DND-41 (cell line): ENCODE measurements at places on chromosomes 11 and 22.
A peak's percentile ranks its signal among the peaks of the same experiment; 100 is the strongest.

- DNase-seq: no peak
Observed at GRCh38 chr11:122138744-122139594, 23.0 kb upstream of the BLID start.

- no peak for DNase-seq
Observed at GRCh38 chr11:65928667-65929066, 9.4 kb downstream of the DRAP1 start.

DNA sequence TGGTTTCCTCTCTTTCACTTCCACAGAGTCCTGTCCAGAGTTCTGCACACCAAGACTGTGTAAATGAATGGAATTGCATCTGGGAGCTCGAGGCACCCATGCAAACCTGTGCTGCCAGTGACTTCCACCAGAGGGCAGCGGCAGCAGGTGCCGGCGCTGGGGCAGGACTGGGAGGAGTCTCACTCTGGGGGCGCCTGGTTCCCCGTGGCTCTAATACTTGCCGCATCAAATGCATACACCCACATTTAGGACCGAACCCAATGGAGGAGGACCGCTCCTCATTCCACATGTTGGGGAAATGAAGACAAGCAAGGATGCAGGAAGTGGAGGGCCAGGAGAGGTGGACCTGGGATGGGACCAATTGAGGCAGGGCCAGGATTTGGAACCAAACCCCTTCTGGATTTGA is 1.1 kb upstream of the CD6 start:
- peak; percentile 65 for DNase-seq

DNA sequence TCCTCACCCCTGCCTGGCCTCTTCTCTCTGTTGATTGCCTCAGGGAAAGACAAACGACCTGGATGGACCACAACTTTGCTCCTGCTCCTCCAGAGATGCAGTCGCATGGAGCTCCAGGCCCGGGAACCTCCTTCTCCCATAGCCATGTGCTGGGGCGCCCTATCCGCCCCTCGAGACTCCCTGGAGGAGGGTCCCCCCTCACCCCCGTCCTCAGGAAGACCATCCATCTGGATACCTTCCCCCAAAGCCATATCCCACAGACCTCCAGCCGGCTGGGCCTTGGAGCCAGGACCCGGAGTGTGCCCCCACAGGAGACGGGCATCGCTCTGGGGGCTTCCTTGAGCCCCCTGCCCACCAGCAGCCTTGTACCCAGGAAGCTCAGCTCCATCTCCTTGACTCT is 2.2 kb downstream of the SEPTIN3 start:
- DNase-seq: no peak

DNA sequence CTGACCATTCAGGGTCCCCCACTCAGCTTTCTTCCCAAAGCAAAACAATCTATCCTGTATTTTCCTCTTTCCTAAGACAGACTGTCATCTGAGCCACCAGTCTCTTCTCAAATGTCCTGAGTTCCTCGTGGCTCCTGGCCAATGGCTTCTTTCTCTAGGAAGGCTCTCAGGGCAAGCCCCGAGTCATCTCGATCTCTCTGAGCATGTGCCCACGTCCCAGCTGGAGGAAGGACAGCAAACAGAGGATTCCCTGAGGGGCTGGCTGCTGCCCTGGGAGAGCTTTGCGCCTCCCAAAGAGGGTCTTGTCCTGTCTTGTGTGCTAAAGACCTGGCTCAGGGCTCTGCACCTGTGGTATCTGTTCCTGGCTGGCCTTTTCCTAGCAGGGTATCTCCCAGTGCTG is 8.3 kb downstream of the SLC37A2 start:
- no peak for DNase-seq

GRCh38 chr11:92131289-92131865 is 93.2 kb upstream of the FAT3 start:
- no peak for DNase-seq

DNA sequence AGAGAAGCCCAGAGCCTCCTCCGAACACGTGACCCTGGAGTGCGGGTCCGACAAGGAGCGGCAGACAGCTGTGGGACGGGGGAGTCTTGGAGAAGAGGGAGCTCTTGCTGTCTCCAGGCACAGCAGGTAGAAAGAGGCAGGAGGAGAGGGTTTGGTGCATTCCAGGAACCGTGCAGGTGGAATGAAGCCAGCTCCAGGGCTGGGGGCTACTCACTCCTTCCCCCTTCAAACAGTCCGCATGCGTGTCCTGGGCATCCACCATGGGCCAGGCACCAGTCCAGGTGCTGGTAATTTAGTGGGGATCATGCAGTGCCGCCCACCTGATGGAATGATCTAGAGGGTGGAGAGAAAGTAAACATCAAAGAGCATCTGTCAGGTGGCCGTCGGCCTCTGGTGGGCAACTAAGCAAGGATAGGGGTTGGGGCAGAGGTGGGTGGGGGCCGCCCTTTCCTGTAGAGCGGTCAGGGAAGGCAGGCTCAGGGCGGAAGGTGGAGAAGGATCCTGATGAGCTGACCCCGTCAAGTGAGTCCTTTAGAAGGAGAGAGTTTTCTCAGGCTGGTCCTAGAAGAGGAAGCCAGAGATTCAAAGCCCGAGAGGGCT is 850.0 kb downstream of the TBC1D22A start:
- no peak for DNase-seq

- no peak for DNase-seq
Observed at GRCh38 chr22:23242473-23243001, 62.2 kb downstream of the BCR start.

DNA sequence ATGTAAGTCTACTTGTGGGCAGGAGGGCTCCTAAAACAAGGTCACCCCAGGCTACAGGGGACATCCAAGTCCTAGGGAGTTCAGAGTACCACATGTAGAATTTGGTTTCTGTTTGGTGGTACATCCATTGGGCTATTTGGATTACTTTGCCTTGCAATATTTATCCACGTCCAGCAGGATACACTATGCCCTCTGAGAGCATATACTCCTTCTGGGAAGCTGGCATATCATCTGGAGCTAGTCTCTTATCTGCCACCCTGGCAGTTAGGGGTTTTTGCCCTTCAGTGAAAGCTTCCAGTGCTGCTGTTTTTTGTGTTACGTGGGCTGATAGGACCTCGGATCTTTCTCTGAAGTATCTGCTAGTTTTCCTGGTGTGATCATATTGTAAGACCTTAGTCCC is 7.3 kb downstream of the LMO2 start:
- DNase-seq: no peak

- DNase-seq: no peak
Observed at GRCh38 chr11:128536506-128536905, 50.9 kb downstream of the ETS1 start.

- DNase-seq: no peak
Observed at GRCh38 chr22:29393019-29393608, 4.7 kb upstream of the AP1B1 start.

DNA sequence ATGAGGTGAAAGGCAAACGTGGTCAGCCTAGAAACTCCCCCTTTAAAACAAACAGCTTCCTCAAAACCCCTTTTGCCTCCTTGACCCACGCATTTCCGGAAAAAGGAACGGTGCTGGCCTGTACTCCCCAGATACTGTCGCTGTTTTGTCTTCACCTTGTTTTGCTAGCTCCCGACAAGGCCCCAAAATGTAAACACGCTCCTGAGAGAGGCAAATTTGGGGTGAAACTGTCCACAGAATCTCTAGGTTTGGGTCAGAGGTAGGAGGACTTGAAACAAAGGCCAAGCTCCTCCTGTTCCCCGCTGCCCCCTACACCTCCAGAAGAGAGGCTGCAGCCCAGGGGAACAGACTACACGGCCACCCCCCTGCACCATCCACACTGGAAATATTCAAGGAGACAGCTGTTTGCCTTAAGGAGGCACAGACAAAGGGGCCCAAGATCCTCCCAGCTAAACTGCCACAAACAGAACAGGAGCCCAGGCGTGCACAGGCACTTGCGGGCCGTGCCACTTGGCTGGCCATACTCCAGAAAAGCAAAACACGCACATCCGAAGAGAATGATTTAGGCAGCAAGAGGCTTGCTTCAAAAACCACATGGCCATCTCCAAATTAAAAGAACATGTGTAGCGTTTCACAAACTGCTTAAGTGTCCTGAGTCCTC is 160.5 kb upstream of the GRK3 start:
- peak; percentile 18 for DNase-seq
